ENCODE measurements at places on chromosomes 7 and 10.

DNA sequence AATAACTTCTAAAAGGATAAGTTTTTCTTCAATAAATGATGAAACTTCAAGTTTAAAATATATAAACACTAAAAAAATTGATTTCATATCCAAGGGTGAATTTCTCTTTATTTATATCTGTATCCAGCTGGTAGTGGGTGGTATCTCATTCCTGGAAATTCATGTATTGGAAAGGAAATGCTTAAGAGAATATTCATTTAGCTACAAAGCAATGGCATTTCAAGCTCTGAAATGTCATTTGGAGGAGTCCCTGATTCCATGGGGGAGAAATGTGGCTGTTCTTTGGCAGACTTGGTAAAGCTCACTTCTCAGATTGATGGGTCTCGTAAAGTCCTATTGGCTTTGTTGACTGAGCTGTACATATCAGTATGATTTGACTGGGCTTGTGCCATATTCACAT is 156.3 kb upstream of the TEX47 start:
- DNase-seq = no peak

- DNase-seq = no peak
These were observed 93.1 kb downstream of the GLI3 start for GRCh38 chr7:42143711-42144600.

DNA sequence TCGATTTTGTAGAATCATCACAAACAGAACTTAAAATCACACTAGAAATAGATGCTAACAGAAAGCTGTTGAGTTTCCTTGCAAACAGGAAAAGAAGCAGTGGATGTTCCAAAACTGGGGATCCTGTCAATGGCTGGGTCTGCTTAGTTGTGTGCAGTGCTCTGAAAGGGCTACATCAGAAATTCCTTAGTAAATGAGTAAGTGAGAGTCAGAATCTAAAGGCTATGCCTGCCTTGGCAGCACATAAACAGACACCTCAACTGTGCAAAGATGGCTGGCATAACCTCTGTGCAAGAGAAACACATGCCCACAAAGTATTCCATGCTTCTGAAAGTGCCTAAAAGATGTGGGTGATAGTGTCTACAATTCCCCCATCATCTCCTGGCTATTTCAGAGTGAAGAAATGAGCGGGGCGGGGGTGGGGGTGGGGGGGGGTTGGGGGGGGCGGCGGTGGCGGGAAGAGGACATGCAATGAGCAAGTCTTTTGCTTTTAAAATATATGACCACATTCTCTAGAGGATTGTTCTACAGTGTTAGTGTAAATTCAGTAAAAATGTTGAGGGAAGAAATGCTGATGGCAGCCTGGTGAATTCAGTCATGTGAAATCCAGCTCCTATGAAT is 138.1 kb upstream of the LAMB4 start:
- no peak for DNase-seq

- DNase-seq = no peak
These were observed 54.9 kb downstream of the ZNF487 start for GRCh38 chr10:43491855-43492254.

GRCh38 chr7:711922-712380 is 14.5 kb upstream of the DNAAF5 start:
- DNase-seq = no peak

DNA sequence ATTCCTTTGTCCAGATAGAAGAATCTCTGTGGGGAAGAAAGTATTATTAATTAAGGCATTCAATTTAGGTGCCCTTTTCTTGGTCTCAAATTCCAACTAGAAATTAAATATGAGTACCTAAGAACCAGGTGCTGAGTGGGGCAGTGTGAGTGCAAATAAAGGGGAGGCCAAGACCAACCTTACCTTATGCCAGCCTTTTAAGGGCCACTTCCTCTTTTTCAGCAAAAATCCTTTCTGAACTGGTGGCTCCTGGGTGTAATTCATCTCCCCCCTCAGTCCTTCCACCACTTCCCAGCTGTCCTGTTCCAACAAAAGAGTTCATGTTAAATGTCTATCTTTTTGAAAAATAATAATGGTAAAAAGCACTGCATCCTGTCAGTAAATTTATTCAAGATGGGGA is 108.2 kb downstream of the OSBPL3 start:
- no peak for DNase-seq

GRCh38 chr7:6290319-6290741 is 17.9 kb upstream of the CYTH3 start:
- DNase-seq = no peak

DNA sequence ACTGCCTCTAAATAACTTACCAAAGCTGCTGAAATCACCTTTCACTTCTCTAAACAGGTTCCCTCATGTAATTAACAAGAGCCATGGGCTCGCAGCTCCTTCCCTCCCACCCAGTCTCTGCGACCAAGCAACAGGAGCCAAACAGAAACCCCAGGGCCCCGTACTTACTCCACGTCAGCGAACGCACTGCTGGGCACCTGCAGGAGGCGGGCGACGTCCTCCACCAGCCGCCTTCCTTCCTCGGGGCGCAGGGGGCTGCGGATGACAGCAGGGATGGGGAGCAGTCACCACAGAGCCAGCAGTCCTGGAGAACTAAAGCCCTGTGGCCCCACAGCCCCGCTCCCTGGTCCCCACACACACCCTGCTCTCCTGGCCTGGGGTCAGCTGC is 477.0 kb downstream of the PTPRN2 start:
- DNase-seq = no peak

- DNase-seq = no peak
These were observed 601 bp downstream of the ADAM8 start for GRCh38 chr10:133276100-133276434.

DNA sequence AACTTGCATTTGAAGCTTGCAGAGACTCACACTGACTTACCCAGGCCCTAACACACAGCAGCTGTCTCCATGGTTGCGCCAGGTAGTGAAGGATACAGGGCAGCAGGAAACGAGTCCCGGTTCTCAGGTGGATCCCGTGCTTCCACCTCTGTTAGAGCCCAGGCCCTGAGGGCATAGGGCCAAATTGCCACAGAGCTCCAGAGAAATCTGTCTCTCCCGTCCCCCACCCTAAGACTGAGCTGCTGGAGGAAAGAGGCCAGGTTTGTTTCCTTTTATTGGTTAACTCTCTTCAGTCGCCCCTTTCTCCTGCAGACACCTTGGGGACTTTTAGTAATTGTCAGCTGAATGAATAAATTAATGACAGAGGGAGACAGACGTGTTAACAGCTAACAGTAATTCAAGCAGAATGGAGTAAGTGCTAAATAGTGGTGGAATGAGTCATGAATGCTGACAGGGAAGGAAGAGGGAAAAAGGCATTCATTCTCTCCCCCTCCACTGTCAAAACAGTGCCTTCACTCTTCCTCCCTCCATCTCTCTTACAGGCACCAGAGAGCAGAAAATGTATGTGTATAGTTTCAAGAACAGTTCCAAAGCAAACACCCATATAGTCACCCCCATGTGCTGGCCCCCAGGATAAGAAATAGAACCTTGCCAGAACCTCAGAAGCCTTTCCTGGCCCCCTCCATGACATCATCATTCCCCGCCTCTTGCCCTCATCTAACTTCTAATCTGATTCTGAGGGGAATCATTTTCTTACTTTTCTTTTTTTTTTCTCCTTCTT is 16.8 kb upstream of the DLG5 start:
- no peak for DNase-seq

- DNase-seq = no peak
These were observed 24.0 kb downstream of the MEOX2 start for GRCh38 chr7:15662451-15662850.

DNA sequence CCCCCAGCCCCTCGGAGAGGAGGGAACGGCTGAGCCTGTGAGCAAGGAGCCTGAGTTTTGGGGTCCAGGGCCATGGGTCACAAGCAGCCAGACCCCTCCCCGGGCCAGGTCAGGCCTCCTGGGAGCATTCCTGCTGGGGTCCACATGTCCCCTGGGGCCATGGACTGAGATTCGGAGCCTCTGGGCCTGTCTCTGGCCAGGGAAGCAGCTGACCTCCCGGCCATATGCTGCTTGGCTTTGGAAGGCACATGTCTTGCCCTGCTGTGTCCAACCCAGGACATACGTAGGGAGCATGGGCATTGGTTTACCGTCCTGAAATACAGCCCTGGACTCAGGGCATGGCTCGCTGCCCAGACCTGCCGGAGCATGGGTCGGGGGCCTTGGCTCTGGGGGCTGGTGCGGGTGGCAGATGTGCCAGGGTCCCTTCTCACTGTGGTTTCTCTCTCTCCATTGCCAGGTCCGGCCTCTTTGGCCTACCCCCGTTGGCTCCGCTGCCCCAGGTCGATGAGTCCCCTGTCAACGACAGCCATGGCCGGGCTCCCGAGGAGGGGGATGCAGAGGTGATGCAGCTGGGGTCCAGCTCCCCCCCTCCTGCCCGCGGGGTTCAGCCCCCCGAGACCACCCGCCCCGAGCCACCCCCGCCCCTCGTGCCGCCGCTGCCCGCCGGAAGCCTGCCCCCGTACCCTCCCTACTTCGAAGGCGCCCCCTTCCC is 7.3 kb downstream of the PWWP2B start:
- DNase-seq = no peak

DNA sequence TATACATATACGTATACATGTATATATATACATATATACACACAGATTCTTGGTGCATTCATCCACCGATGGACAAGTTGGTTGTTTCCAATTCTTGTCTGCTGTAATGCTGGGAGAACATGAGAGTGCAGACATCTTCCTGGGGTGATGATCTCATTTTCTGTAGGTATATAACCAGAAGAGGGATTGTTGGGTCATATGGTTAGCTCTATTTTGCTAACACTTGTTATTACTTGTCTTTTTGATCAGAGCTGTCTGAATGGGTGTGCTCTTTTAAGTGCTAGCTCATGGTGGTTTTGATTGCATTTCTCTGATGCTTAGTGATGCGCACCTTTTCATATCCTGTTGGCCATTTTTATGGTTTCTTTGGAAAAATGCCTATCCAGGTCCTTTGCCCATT is 106.4 kb downstream of the TAX1BP1 start:
- no peak for DNase-seq

GRCh38 chr10:97828721-97829120 is 20.9 kb upstream of the GOLGA7B start:
- DNase-seq = no peak

- no peak for DNase-seq
These were observed 227.2 kb downstream of the PLXNA4 start for GRCh38 chr7:132349075-132349474.

DNA sequence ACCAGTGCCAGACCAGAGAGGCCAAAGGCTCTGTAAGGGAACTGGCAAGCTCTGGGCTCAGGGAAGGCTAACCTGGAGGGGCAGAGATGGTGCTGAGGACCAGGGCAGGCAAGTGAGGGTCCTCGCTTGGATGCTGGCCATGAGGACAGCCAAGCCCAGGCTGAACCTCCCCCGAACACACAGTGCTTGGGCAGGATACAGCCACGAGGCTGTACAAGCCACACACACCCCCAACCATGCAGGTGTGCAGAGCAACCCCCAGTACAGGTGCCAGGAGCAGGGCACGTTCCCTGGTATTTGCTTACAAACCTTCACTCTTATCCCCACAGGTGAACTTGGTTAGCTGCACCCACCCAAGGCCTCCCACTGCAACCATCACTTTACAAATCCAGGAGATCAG is 185.7 kb downstream of the GRID1 start:
- DNase-seq = no peak

GRCh38 chr7:100967292-100967863 is 2.0 kb upstream of the MUC12 start:
- no peak for DNase-seq

GRCh38 chr10:112131346-112131745 is 52.2 kb downstream of the GPAM start:
- DNase-seq = no peak

DNA sequence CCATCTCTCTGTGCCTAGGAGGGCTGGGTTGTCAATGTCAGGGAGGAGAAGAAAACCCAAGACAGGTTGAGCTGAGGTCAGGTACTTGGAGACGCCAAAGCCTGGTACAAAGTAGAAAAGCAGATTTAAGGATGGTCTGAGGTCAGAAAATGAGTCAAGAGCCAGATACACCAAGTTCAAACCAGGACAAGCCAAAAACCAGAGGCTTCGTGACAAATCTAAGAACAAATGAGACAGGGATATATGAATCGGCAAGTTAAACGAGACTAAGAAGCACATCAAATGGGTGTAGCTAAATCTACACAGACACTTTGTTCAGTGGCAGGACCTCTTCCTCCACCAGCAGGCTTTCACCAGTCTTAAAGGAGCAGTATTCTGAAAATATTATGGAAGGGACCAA is 34.2 kb downstream of the C7orf33 start:
- no peak for DNase-seq

GRCh38 chr10:33365871-33366411 is 31.5 kb upstream of the NRP1 start:
- DNase-seq = no peak

GRCh38 chr7:27922907-27923641 is 183.1 kb downstream of the TAX1BP1 start:
- no peak for DNase-seq

DNA sequence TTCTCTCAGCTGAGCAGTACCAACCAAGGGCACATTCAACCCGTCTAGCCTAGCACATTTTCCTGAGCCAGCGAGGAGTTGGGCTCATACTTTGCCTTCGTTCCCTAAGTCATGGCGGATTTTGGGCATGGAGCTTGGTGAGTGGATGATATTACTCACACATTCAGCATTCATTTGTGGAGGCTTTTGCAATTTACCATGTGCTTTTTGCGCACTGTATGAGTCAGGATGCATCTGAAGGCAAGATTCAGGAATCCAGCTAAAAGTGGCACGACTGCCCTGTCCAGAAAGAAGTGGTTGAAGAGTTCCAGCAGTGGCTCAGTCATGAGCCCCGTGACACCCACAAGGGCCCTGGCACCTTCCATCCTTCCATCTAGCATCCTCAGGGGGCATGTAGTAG is 24.2 kb upstream of the MGMT start:
- DNase-seq = no peak

GRCh38 chr10:59757966-59758365 is 4.7 kb upstream of the MRLN start:
- DNase-seq = no peak

DNA sequence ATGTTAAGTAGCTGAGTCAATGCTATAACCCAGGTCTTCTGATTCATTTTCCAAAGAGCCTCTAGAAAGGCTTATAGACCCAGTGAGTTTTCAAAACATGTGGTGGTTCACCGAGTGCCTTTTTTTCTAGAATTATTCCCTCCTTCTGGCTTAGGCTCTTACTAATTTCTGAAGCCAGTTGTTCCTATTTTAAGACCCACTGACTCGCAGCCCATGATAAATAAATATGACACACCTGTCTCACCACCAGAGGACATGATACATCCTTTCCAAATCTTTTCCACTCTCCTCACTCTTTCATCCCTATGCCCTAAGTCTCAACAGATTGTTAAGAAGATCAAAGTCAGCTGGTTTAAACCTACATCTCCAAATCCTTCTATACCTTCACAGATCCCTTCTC is 126.0 kb upstream of the WNT16 start:
- DNase-seq = no peak

DNA sequence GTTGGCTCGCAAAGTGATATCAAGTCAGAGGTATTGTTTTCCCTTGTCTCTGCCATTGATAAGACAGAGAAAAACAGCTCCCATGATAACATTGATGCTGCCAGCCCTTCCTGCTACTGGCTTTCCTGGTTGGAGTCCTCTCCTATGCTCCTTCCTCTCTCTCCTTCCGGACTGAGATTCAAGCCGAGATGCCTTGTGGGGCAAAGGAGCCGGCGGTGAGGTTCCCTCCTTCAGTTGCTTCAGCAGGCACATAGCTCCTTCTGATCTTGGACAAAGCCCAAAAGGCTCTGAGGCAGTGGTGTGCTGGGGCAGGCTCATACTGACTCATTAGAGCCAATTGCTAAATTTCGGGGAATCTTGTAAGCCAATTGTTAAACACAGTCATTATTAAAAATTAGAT is 8.8 kb upstream of the ZCCHC24 start:
- no peak for DNase-seq

GRCh38 chr10:1210667-1211066 is 154.5 kb downstream of the WDR37 start:
- no peak for DNase-seq

- no peak for DNase-seq
These were observed 14.9 kb upstream of the LGI1 start for GRCh38 chr10:93742633-93743349.

All from stimulated activated CD4-positive, alpha-beta T cell treated with anti-CD3 and anti-CD28 coated beads, Interleukin-4, amount 100 ng/mL, for 4 hours (primary cell).